B cell (primary cell): ENCODE measurements at places on chromosomes 11 and 22. TPM values are rescaled to one million over a fixed set of nuclear protein-coding genes. Genes with fewer than 3 reads are reported as not detected.

SLCO2B1 gene
- 1.2 and 1.3 TPM in 2 replicates for total RNA-seq

- no peak for DNase-seq
Measured at GRCh38 chr11:11426226-11426952, 73.3 kb upstream of the CSNK2A3 start.

DNA sequence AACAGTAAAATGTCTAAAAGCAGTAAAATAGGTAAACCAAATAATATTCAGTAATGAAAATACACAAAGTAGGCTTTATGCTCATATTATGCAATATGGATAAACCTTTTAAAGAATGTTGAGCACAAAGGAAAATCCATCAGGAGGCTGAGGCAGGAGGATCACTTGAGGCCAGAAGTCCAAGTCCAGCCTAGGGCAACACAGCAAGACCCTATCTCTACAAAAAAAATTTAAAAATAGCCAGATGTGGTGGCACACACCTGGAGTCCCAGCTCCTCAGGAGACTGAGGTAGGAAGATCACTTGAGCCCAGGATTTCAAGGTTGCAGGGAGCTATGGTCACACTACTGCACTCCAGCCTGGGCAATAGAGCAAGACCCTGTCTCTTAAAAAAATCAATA is 17.7 kb upstream of the LMO2 start:
- DNase-seq, result no peak

DNA sequence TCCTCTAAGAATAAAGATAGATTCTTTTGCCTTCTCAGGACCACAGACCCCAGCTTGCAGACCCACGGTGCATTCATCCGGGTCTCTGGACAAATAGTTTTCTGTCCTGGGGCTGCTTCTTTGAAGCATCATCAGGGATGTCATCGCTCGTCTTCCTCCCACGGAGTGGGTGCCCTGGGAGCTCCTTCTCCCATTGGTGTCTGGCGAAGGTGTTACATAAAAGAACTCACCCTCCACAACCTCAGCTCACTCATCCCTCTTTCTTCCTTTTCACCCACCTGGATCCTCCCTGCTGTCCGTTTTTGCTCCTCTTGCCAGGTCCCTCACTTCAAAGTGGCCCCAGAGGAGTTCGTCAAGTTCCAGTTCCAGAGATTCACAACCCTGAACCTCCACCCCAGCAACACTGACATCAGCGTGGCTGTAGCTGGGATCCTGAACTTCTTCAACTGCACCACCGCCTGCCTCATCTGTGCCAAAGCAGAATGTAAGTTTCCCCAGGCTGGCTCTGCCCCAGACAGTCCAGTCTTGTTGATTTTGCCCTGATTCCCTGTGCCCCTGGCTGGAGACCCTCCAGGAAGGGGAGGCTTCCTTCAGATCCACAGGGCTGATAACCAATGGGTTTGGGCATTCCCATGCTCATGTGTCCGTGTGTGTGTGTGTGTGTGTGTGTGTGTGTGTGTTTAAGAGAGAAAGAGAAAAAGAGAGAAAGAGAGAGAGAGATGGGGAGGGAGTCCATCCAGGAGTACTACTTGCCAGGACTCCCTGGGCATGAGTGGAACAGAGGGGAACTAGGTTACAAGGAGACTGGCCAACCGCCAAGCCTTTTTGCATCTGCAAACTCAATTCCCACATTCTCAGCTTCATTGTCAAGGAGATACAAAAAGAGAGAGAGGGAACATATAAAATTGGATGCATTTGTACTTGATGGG is 204.2 kb upstream of the TBCEL start:
- no peak for DNase-seq

- peak; percentile 81 for DNase-seq
Measured at GRCh38 chr11:7665473-7666291, 7.6 kb downstream of the CYB5R2 start.

DNA sequence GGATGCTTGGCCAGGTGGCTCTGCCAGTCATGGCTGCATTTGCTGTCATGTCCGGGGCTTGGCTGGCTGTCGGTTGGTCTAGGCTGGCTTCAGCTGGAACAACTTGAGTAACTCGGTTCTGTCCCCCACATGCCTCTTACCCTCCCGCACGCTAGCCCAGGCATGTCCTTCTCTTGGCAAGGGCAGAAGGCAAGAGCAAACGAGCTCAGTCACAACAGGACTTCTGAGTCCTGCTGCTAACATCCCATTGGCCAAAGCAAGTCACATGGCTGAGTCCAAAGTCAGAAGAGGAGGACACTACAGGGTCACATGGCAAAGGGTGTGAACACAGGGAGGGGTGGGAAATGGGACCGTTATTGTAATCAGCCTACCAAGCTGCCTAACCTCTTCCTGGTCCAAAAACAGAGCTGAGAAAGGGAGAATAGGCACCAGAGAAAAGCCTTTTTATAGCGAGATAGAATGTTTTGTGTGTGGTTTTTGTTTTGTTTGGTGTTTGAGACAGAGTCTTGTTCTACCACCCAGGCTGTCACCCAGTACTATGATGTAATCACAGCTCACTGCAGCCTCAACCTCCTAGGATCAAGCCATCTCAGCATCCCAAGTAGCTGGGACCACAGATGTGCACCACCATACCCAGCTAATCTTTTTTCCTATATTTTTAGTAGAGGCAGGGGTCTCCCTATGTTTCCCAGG is 81.9 kb downstream of the MN1 start:
- no peak for DNase-seq

- no peak for DNase-seq
Measured at GRCh38 chr11:129041611-129042018, 98.9 kb upstream of the TP53AIP1 start.

DNA sequence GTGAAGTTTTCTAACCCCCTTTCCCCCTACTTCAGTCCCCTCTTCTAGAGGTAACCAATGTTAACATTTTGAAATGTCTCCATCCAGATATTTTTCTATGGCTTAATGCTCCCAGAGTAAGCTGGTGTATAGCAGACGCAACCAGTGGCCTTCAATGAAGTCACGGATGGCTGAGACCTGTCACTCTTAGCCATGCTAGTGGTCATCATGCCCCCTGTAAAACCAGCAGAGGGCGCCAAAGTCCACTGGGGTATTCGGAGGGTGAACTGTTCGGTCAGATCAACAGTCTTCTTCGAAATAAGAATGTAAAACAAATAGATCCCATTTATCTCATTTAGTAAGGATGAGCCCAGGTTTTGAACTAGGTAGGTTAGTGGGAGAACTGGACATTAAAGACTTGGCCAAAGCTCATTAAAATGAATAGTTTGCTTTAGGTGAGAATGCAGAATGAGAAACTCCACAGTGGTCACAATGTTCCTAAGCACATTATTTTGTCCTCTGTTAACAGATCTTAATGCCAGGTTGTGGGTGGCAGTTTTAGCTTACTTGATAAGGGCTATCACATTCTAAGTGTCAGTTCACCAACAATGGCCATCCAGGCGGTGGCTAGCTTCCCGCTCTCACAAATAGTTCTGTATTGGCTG is 8.6 kb upstream of the MMP8 start:
- peak; percentile 25 for DNase-seq

DNA sequence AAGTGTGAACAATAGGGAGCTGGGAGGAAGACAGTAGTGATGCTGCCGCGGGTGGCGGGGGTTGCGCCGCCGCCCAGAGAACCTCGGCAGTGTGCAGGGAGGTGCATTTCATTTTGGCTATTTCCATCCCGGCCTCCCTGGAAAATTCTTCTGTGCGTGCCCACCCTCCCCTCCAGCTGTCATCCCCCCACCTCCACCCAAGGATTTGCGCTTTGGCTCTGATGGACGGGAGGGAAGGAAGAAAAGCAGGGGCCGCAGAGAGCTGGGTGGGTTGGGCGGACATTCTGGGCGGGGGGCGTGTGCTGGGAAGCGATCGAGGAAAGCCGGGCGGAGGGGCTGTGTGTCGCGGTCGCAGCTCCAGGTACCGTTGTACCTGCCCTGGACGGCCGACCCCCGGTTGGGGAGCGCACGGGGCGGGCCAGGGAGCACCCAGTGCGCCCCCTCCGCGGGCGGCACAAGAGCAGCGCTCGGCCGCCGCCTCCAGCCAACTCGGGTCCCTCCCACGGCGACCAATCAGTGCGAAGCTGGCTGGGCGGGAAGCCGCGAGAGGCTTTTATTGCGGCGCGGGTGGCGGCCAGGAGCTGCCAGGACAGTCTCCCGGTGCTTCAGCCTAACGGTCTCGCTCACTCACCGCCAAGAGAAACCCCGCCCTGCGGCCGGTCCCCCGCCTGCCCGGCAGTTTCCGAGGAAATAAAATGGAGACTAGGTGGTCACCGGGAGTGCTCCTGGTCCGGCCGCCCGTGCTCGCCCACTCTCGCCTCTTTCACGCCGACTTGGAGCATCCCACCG is 1.6 kb downstream of the NCAM1 start:
- no peak for DNase-seq

- no peak for DNase-seq
Measured at GRCh38 chr11:58919561-58919960, 19.7 kb upstream of the GLYATL1 start.

FIBIN gene
- not detected in 2 replicates for total RNA-seq
